ENCODE measurements at places on chromosomes 3 and 15.

GRCh38 chr3:46942076-46942475 is 34.5 kb downstream of the CCDC12 start:
- no peak for DNase-seq

DNA sequence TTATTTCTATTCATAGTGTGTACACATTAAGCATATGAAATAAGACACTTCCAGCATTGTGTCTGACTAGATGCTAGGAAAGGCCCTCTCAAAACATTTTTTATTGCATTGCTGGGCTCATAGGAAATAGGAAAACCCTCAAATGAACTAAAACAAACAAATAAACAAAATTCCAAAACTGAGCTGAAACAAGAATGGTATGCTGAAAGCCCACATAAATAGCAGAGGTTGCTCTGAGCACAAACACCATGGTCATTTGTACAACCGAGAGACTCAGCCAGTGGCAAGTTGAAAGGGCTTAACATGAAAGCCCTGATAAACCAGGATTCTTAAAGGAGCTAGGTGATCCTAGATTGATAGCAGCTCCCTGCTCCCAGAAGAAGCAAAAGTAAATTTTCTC is 310.0 kb upstream of the WNT5A start:
- no peak for DNase-seq

- DNase-seq: no peak
Measured at GRCh38 chr3:58352626-58353025, 19.9 kb downstream of the PXK start.

- no peak for DNase-seq
Measured at GRCh38 chr3:128456776-128457715, 9.6 kb downstream of the DNAJB8 start.

DNA sequence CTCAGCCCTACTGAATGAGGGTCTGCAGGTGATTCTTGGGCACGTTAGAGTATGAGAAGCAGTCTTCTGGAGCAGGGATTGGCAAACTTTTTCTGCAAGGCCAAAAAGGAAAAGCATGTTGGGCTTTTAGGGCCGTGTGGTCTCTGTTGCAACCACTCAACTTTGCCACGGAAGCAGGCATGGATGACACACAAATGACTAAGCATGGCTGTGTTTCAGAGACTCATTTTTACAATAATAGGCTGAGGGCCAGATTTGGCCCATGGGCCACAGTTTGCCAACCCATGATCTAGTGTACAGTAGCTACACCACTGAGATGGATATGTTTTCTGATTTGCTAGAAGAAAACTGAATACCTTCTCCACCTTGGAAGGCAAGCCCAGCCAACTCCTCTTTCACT is 66.1 kb upstream of the PRICKLE2 start:
- no peak for DNase-seq

DNA sequence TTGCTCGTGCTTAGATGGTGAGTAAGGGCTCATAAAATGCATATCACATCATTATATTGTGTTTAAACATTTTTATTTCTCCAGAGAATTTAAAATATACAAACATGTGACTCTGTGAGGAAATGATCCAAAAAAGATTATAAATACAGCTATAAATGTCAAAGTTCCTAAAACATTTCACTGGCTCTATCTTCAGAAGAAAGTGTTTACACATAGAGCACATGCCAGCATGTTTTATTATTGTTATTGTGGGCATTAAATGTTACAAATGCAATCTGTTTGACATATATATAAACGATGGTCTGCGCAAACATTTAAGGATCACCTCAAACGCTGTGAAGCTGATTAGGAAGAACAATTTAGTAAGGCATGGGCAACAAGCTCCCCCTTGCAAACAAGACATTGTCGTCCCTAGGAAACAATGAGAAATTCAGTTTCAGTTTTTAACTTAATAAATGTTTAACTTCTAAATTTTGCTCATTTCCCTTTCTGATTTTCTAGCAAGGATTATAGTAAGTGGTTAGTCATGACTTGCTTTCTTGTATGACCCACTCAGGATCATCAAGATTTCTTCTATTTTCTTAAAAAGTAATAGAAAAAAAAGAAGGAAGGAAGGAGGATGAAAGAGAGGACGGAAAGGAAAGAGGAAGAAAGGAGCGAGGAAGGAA is 207.5 kb downstream of the SATB1 start:
- DNase-seq: no peak

- DNase-seq: no peak
Measured at GRCh38 chr3:28951772-28952556, 328.9 kb upstream of the RBMS3 start.

GRCh38 chr15:92118936-92119325 is 265.4 kb downstream of the SLCO3A1 start:
- no peak for DNase-seq

DNA sequence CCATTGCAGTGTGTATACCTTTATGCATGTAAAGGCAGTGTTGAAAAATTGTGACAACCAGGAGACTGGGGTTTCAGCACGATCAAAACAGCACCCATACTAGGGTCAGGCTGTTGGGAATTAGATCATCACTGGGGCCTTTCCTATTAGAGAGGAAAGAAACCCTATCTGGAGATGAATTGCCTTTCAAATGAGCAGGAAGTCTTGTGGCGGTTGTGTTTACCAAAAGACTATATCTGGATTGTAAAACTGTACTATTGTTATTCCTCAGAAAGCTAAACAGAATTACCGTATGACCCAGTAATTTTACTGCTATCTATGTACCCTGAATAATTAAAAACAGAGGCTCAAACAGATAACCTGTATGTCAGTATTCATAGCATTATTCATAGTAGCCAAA is 10.1 kb downstream of the UBE2E1 start:
- no peak for DNase-seq

- no peak for DNase-seq
Measured at GRCh38 chr3:14990780-14991148, 43.4 kb downstream of the NR2C2 start.

DNA sequence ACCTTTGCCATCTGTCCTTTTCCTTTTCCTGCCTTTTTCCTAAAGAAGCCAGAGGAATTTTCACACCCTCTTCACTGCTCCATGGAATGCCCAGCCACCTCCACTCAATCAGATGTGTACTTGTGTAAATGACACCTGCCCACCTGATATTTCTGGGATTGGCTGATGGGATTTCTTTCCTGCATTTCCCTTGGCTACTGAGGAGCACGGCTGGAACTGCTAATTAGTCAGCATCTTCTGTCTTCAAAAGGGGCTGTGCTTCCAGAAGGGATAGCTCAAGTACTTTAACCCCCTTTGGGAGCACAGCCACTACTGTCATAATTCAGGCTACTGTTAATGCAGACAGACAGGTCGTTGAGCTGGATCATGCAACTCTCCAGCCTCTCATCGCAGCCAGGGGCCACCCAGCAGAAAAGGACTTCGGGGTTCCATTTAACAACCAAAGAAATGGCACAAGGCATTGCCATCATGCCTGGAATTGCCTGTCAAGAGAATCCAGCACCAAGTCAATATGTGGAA is 38.6 kb downstream of the MGLL start:
- no peak for DNase-seq

DNA sequence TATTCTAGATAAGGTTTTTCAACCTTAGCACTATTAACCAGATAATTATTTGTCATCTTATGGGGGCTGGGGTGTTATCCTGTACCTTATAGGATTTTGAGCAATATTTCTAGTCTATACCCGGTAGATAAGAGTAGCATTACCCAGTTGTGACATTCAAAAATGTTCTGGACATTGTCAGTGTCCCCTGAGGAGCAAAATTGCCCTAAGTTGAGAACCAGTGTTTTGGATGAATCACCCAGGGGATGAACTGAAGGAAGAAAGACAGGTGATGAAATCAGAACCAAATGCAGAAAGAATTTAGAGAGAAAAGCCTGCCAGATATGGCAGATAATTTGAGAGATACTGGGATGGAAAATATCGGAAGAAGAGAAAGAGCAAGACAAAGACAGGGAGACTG is 58.2 kb downstream of the KCNH8 start:
- DNase-seq: no peak

GRCh38 chr15:77607894-77608261 is 24.8 kb downstream of the LINGO1 start:
- DNase-seq: no peak

GRCh38 chr3:38605981-38606380 is 43.5 kb downstream of the SCN5A start:
- no peak for DNase-seq

- no peak for DNase-seq
Measured at GRCh38 chr3:194675680-194676079, 3.7 kb upstream of the LSG1 start.

DNA sequence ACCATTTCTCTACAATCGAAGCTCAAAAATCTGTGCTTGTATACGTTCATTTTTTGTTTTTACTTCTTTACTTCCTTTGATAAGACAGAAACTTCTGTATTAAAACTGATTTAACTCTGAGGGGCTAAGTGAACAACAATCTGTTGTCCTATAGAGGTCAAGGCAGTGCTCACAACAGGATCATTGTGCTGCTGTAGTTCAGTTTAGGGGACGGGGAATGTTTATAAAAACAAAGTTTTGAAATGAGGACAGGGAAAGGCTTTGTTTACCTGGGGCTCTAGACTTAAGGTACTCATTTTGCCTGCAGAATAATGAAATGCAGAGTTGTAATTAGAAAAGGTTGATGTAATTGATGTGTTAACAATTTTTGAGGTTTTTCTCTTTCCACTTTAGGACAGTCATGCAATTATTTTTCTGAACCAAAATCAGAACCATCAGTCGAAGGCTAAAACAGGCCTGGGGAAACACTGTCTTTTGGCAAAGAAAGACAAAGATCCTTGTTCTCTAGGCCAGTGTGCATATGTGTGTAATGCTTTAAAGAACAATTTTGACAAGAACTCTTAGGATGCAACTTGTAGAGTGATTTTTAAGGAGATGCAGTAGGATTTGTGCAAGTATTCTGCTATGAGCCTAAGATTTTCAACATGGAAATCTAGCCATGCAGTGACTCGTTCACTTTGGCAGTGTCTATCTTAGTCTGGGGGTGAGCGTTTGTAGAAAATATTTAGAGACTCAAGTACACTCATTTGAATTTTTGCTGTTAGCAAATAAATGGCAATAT is 165.2 kb downstream of the PGPEP1L start:
- no peak for DNase-seq

- DNase-seq: no peak
Measured at GRCh38 chr15:98257290-98257689, 296.8 kb downstream of the ARRDC4 start.

DNA sequence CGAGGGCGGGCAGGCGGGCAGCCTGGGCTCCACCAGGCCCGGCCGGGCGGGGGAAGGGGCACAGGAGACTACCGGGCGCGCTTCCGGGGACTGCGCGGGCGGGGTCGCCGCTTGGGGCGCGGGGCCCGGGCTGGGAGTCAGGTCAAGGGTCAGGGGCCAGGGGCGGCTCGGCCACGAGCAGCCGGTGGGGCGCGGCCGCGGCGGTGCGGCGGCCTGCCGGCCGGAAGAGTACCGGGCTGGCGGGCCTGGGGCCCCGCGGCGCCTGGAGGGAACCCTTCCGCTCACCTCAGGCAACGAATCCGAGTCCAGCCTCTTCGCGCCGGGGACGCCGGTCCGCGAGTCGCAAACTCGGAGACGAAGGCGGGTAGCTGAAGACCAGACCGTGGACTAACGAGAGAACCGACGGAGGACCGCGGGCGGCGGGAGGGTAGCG is 225 bp downstream of the RHOA start:
- peak; percentile 34 for DNase-seq

Data from CD4-positive, alpha-beta T cell treated with Interleukin-6 at 100 ng/mL for 8 hours (primary cell).